ENCODE measurements at places on chromosomes 16 and 17.
A peak's percentile ranks its signal among the peaks of the same experiment; 100 is the strongest.

DNA sequence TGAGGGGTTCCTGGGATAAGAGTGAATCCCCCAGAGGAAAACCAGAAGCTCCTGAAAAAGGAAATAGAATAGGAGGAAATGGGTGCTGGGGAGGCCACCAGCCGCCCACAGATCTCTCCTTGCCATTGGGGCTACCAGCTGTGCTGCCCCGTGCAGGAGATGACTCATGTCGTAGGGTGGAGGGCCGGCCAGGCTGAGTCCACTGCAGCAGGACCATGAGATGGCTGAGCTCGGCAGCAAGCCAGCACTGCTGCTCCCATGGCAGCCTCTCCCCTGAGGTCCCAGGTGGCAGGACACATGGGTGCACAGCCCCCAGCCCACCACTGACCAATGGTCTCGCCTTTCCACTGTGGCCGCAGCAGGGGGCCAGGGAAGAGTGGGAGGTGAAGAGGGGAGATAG, 95.5 kb downstream of the GNAO1 start:
- DNase-seq: peak; percentile 86

GRCh38 chr16:22962905-22963304, 148.9 kb downstream of the HS3ST2 start:
- no peak for DNase-seq

GRCh38 chr16:8026450-8026849, 563.9 kb downstream of the TMEM114 start:
- DNase-seq: no peak

GRCh38 chr17:72426948-72427760, 306.3 kb downstream of the SOX9 start:
- DNase-seq: no peak

- no peak for DNase-seq
Observed at GRCh38 chr17:42347606-42348005, 40.6 kb downstream of the STAT3 start.

- DNase-seq: peak; percentile 26
Observed at GRCh38 chr16:324451-325334, 27.8 kb downstream of the AXIN1 start.

DNA sequence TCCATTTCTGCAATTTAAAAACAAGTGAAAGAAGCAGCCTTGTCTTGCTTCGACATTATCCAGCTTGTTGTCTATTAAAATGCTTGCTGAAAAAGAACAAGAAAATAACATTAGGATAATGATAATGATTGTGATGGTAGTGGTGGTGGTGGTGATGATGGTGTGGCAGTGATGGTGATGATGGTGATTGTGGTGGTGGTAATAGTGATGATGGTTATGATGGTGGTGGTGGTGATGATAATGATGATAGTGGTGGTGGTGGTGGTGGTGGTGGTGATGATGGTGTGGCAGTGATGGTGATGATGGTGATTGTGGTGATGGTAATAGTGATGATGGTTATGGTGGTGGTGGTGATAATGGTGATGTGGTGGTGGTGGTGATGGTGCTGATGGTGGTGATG, 41.5 kb downstream of the C17orf67 start:
- no peak for DNase-seq

GRCh38 chr16:19872935-19873334, 11.7 kb downstream of the GPRC5B start:
- no peak for DNase-seq

DNA sequence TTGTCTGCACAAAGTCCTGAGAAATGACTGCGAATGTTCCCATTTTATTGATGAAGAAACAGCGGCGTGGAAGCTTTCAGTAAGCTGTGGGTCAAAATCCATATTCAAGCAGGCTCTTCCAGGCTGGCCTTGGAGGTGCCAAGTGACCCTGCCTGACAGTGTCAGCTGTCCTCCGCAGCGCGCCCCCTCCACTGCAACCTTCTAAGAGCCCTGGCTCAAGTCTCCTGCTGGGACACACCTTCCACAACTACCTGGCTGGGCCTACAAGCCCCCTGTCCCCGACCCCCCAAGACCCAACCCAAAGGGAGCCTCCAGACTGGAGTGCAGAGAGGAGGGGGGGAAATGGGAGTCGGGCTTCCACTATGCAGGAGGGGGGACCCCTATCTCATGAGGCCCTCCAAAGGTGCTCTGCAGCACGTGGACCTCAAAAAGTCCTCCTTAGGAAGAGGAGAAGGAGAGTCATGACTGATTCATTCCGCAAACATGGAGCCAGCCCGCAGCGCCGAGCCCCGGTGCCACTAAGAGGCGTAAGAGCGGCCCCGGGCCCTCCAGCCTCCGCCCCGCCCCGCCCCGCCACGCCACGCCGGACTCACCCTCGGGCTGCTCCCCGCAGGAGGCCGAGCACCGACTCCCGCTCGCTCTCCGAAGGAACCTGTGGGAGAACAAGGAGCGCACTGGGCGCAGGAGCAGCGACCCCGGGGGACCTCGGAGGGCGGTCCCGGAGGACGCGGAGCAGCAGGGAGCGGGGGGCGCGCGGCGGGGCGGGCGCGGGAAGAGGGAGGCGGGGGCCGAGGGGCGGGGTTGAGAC, 574 bp downstream of the MPP3 start:
- DNase-seq: peak; percentile 51
